ENCODE measurements at places on chromosomes 11 and 22. TPM values are rescaled to one million over a fixed set of nuclear protein-coding genes. Genes with fewer than 3 reads are reported as not detected.

The ARHGAP20 gene
- total RNA-seq: 0.22 TPM

The ELP4 gene
- total RNA-seq: 9.2 TPM

The SERPIND1 gene
- total RNA-seq: under 0.01 TPM

The CDHR5 gene
- not detected for total RNA-seq

The APOA4 gene
- not detected for total RNA-seq

The TAF6L gene
- total RNA-seq: 31.9 TPM

The EFCAB6 gene
- total RNA-seq: 0.22 TPM

The THY1 gene
- total RNA-seq: 0.20 TPM

The DENND6B gene
- 1.8 TPM for total RNA-seq

The OR8B2 gene
- not detected for total RNA-seq

The GNAZ gene
- total RNA-seq: under 0.01 TPM

The ZNRD2 gene
- total RNA-seq: 30.8 TPM

The SCGB1D2 gene
- not detected for total RNA-seq

The GRAMD1B gene
- 6.3 TPM for total RNA-seq

The TTC36 gene
- 1.6 TPM for total RNA-seq

The CCDC73 gene
- not detected for total RNA-seq

The AAMDC gene
- 48.4 TPM for total RNA-seq

The OR5B21 gene
- not detected for total RNA-seq

The CCDC81 gene
- 0.40 TPM for total RNA-seq

The TYR gene
- total RNA-seq: not detected

The HIRA gene
- total RNA-seq: 14.7 TPM

The LYVE1 gene
- 140 TPM for total RNA-seq

The AQP11 gene
- 0.40 TPM for total RNA-seq

The PHETA2 gene
- 17.0 TPM for total RNA-seq

The CCDC15 gene
- 1.5 TPM for total RNA-seq

The TMEM191C gene
- total RNA-seq: 0.20 TPM

The ANO5 gene
- 0.22 TPM for total RNA-seq

The GLYATL1 gene
- not detected for total RNA-seq

The NPTXR gene
- under 0.01 TPM for total RNA-seq

The FIBIN gene
- not detected for total RNA-seq

The DGAT2 gene
- total RNA-seq: 1.1 TPM

The APOL4 gene
- 5.0 TPM for total RNA-seq

The TYMP gene
- 19.8 TPM for total RNA-seq

The TMPRSS13 gene
- not detected for total RNA-seq

The TRPC6 gene
- total RNA-seq: 10.7 TPM

The OR4C3 gene
- not detected for total RNA-seq

The PIWIL4 gene
- total RNA-seq: 0.79 TPM

The RAG1 gene
- 1.1 TPM for total RNA-seq

The CDC42BPG gene
- total RNA-seq: 0.22 TPM

The ART1 gene
- total RNA-seq: not detected

The GGTLC2 gene
- total RNA-seq: not detected

The PNPLA3 gene
- total RNA-seq: 0.60 TPM

The KCNK4 gene
- not detected for total RNA-seq

The C22orf31 gene
- total RNA-seq: not detected

The BIK gene
- 1.1 TPM for total RNA-seq

The FDXACB1 gene
- total RNA-seq: 1.1 TPM

The PARVG gene
- 0.22 TPM for total RNA-seq

The OR10D3 gene
- not detected for total RNA-seq

The HBB gene
- not detected for total RNA-seq

The PHF21B gene
- not detected for total RNA-seq

The SOX10 gene
- not detected for total RNA-seq

The TPCN2 gene
- 6.2 TPM for total RNA-seq

The OR8A1 gene
- under 0.01 TPM for total RNA-seq
